Neural progenitor cell (in vitro differentiated cells): ENCODE measurements at places on chromosomes 16 and 17. TPM values are rescaled to one million over a fixed set of nuclear protein-coding genes. Genes with fewer than 3 reads are reported as not detected.

- DNase-seq, result no peak
Measured at GRCh38 chr17:33596899-33597298, 303.8 kb upstream of the ASIC2 start.

- DNase-seq, result peak; percentile 39
Measured at GRCh38 chr17:48542114-48542656, 2.7 kb downstream of the HOXB2 start.

DNASE1L2 gene
- total RNA-seq, result 0.21 and 1.6 TPM in 2 replicates

DNA sequence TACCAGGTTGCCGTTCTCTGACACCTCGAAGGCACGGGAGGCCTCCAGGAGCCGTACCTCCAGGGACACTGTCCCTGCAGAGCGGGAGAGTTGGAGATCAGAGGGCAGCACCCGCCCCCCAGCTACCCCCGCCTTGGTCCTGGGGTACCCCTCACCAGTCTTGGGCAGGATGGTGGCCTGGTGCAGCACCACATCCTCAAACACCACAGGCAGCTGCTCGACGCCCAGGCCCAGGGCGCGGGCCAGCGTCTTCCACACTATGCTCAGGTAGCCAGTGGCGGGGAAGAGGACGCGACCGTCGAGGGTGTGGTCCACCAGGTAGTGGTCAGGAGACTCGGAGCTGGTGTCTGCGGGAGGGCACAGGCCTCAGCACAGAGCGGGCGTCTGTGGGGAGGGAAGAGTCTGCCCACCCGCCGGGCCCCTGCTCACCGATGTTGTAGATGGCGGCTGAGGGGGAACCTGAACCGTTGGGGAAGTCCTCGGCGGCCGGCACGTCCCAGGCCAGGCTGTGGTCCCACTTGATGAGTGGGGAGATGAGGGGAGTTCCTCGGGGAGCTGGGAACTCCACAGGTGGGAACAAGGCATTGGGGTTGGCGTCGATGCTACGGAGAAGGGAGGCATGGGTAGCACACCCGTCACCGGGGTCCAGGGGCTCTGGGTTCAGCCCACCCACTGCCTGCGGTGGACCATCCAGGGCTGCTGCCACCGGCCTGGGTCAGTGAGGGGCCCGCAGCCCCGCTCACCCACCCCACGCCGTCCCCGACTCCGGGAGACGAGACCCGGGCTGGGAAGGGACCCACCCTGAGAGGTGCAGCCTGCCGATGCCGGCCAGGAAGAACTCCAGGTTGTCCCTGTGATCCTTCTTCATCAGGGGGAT is 9.8 kb downstream of the FASN start:
- no peak for DNase-seq

DNA sequence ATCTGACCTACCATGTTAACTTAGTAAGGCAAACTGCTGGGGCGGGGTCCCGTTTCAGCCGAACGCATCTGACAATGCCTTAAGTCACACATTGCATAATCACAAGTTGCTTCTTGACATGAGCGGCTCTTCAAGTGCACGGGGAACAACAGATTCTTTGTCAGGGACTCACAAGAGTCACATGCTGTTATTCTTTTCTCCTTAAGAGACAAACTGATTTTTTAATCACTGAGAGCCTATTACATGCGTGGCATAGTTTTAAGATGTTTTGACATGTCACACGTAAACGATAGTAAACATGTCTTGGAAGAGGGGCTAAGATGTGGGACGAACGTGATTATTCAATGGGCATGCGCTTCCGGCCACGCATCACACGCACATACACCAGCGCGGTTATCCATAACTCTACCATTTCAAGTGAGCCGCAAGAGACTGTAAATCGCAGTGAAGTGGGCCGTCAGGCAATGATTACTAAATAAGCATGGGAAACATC is 63.4 kb downstream of the ADCY9 start:
- DNase-seq, result no peak

DNA sequence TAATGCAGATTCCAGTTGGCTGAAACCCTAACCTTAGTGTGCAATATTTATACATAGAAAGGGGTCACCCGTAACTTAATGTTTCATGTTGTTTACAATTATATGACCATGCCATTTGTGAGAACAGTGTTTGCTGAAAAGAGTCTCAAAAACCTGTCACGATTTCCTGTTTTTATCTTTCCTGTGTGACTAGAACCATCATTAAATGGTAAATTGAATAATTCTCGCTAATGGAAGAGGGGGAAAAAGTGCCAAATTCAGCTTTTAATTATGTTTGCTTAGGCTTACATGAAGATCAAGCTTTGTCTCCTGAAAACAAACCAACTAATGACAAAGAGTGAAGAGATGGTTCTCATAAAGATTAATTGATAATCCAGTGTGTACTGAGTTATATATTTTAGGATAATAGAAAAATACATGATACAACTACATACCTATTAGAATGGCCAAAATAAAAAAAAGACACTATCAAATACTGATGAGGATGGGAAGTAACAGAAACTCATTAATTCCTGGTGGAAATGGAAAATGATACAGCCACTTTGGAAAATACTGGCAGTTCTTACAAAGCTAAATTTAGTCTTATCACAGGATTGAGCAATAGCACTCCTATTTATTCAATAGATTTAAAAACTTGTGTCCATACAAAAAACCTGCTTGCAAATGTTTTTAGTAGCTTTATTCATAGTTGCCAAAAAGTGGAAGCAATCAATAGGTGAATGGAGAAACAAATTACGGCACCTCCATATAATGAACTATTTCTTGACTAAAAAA is 141.7 kb downstream of the CDK5R1 start:
- DNase-seq, result no peak

GRCh38 chr17:4163951-4164350 is 21.0 kb downstream of the CYB5D2 start:
- DNase-seq, result no peak

DNA sequence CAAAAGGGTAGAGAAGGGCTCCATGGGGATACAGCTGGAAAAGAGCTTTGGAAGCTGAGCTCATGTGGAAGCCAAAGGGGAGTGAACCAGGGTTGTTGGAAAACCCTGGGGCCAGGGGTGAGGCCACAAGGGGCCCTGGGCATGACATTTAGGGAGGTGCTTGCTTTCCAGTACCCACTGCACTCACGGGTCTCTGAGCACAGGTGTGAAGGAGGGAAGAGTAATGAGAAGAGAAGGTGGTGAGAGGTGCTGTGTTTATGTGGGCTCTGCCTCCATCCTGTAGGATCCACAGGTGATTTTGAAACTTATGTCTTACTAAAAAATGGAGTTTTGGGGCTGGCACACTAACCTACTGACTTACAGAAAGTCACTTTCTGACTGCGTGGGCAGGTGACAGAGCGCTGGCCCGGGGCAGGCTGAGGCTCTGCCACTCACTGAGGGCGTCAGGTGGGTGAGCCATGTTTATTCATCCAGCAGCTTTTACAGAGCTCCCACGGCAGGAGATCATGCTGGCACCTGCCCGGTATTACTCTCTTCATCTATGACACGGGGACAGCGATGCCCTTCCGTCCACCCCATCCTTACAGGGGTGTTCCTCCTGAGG is 18.9 kb downstream of the KSR1 start:
- DNase-seq, result no peak

SHBG gene
- 0.46 TPM in 1 of 2 replicates, not detected in the other for total RNA-seq

DNA sequence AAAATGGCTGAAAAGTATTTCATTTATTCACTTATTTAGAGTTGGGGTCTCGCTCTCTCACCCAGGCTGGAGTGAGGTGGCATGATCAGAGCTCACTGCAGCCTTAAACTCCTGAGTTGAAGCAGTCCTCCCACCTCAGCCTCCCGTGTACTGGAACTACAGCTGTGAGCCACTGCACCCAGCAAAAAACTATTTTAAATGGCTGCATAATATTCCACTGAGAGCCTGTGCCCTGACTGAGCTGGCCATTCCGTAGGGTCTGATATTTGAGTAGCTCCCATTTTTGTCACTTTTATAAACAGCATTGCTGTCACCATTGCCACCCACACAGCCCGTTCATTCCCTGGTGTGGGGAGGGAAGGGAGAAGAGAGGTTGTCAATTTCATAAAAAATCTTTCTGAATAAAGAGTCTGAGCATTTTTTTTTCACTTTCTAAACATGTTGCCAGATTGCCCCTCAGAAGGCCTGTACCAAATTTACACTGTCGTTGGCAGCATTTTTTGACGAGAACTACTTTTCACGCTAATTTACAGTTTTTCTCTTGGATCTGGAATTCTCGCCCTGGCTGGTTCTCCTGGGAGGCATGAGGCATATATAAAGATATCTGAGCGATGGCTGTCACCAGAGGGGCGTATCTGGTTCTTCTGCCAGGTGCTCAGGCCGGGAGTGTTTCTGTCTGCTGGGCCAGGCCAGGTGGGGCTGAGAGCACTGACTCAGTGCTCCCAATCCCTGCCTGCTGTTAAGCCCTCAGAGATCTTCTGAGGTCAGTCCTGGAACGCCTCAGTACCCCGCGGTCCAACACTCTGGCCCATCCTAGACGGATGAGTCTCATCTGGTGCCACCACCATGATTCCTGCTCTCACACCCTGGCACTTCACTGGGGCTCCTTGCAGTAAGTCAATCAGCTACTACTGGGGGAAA is 7.2 kb upstream of the KIFC3 start:
- DNase-seq, result no peak

GRCh38 chr17:33021731-33022408 is 30.2 kb downstream of the SPACA3 start:
- peak; percentile 16 for DNase-seq

- no peak for DNase-seq
Measured at GRCh38 chr16:81556715-81557284, 112.2 kb downstream of the CMIP start.

DNA sequence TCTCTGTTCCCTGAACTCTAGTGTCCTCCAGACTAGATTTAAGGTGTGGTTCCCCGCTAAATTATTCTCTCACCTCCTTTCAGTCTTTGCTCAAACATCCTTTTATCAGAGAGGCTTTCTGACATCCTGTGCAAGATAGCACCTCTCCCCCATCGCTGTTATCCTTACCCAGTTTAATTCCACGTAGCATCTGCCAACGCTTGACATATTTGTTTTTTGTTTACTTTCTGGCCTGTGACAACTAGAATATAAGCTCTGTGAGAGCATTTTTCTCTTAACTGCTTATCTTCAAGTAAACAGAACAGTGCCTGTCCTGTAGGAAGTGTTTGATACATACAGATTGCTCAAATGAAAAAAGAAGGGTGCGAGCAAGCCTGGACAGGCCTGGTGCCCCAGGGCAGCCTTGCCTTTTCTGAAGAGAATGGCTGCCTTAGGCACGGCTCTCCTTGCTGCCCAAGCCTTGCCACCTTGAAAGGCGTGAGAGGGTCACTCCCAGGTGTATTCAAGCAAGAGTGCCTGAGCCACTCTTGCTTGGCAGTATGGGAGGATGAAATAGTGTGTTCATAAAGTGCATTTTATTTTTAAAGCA is 9.7 kb downstream of the DYNLL2 start:
- no peak for DNase-seq
